Left ventricle myocardium superior (tissue), 1 donor: ENCODE measurements at places on chromosomes 2 and 18.

- DNase-seq = no peak
Observed at GRCh38 chr2:62745891-62746481, 40.5 kb downstream of the EHBP1 start.

GRCh38 chr2:132669908-132670495, at the start of gene LYPD1:
Gene LYPD1 (minus strand): TSS chr2:132670205. CDS start chr2:132669932, 273 bp downstream.
- peak; percentile 33 for DNase-seq

DNA sequence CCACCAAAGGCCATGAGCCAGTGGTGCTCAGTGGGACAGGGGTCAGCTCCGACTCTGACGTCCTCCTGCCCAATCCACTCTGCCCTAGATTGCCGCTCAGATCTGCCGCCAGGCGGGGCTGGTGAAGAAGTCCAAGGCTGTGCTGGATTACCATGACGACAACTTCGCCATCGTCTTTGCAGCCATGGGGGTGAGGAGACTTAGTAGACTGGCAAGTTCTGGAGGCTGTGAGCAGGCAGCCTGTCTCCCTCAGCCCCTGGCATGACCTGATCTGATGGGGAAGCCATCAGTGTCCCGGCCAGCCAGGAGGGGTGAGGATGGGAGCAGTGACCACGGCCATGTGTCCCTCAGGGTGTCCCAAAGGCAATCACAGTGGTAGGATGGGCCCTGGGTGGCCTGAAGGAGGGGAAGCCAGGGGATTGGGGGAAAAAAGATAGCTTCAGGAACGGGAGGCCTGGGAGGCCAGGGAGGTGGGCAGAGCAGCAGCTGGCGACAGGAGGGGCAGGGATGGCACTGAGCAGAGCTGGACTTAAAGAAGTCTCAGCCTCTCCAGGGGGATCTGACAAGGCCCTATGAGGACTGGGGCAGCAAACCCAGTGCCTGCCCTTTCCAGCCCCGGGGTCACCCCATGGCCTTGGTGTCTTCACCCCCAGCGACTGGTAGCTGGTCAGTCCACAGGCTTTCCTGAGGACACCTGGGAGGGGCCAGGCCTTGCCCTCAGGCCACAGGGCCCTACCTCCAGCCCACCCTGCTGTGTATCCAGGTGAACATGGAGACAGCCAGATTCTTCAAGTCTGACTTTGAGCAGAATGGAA, 17.4 kb upstream of the ANKRD53 start:
- DNase-seq = no peak

- DNase-seq = peak; percentile 87
Observed at GRCh38 chr2:205682239-205682970, at the start of gene NRP2. Gene NRP2 (plus strand): TSS chr2:205682501. CDS start chr2:205683291, 790 bp downstream.

- DNase-seq = no peak
Observed at GRCh38 chr2:45418532-45418931, 192.5 kb downstream of the SRBD1 start.

DNA sequence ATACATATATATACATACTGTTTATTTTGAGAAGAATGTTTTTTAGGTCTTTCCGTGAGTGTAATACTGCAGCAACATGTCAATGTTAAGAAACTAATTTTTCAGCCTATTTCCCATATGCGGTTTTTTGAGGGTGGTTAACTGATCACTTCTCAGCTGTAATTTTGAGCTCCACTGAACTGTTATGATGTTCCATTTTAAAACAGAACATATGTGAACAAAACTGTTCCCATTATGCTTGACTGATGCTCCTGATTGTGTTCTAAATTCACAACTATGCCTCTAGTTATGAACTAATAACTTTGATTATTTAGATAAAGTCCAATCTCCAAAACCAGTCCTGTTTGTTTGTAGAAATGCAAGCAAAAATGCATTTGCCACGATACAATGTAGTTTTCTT, 511.2 kb upstream of the FSIP2 start:
- no peak for DNase-seq

- DNase-seq = no peak
Observed at GRCh38 chr2:112767693-112768330, 3.4 kb upstream of the CKAP2L start.

GRCh38 chr2:227413371-227413770, 25.6 kb upstream of the SCYGR1 start:
- no peak for DNase-seq

DNA sequence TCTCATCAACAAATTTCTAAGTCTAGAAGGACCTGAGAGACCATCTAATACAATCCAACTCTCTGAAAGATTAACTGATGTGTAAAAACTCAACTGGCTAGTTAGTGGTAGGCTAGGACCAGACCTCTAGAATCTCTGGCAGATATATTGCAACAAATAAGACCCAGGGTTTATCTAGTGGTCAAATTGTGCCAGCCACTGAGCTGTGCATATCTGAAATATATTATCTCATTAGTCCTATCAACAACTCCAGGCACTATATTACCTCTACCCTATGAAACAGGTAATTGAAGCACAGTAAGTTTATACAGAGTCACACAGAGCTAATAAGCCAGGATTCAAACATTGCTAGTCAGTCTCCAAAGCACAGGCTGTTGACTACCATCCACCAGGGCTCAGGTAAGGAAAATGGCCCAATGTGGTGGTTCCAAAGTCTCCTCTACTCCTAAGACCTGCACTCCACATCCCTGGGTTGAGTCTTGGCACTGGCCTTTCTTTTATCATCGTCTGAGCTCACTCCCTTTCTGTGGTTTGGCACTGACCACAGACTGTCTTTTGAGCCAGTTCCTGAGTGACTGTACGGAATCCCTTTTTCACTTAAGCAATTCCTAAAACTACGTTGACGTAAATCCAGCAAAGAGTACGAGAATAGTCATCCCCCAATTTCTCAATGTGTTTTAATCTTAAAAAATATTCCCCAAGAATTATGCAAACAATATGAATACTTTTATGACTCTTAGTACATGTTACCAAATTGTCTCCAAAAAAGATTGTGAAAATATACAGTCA, 11.9 kb upstream of the PID1 start:
- no peak for DNase-seq

DNA sequence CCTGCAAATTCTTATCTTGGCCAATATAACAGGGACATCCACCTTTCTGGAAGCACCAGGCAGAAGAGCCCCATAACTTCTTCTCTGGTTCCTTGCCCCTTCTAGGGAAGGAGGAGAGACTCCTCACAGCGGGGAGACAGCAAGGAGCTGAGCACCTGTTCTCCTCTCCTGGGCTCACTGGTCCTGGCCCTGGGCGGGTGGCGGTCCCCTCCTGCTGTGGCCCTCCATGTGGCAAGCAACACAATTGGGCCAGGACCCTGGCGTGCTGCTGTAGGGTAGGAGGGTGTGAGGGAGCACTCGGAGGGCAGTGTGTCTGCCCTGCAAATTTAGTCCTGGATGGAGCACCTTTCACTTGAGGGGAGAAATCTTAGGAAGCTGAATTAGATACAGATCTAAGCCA, 6.9 kb downstream of the IL37 start:
- DNase-seq = no peak

DNA sequence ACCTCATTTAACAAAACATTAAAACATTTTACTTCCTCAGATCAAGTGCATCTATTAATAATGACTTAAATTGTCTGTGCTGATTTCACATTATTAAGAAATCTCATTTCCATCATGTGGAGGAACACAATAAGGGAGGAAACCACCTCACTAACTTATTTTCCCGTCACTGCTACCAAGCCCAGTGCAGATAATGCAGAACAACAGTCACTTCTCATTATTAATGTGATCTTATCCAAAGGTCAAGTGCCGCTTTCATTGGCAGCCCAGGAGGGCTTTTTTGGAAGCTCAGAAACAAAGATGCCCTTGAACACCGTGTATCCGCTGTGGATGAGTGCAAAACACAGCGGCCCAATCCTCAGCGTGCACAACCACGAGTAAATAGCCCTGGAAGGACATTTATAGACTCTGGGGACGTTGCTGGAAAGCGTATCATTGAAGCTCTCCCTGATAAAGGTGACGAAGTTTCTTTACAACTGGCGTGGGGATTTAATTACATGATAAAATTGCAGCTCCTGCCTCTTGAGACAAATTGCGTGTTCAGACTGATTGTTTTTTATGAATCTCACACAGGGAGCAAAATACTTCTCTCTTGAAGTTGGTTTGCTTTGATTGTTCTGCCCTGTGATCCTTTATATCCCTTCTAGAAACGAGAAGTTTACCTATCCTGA, 13.2 kb downstream of the ASB18 start:
- DNase-seq = peak; percentile 63

DNA sequence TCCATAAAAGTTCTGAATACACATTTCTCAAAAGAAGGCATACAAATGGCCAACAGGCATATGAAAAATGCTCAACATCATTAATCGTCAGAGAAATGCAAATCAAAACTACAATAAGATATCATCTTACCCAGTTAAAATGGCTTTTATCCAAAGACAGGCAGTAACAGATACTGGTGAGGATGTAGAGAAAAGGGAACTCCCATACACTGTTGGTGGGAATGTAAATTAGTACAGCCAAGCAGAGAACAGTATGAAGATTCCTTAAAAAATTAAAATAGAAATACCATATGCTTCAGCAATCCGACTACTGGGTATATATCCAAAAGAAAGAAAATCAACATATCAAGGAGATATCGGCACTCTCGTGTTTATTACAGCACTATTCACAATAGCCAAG, 1312.5 kb downstream of the DSC3 start:
- no peak for DNase-seq

GRCh38 chr18:36638224-36638623, 190.6 kb downstream of the TPGS2 start:
- DNase-seq = no peak

DNA sequence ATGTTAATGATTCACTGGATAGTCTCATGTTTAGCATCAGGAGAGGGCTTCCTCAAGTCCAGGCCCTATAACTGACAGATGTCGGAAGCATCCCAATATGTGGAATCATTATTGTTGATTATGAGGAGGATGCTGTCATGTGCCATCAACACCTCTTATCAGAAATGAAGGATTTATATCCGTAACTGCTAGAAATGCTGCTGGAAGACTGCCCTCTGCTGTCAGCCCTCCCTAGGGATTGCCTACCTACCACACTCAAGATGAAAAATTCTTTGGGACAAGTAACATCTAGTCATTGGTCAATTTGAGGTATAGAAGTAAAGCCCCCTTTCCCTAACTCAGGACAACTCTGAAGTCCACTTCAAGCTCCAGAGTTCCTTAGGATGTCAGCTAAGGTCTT, 1166.5 kb upstream of the NXPH2 start:
- no peak for DNase-seq

DNA sequence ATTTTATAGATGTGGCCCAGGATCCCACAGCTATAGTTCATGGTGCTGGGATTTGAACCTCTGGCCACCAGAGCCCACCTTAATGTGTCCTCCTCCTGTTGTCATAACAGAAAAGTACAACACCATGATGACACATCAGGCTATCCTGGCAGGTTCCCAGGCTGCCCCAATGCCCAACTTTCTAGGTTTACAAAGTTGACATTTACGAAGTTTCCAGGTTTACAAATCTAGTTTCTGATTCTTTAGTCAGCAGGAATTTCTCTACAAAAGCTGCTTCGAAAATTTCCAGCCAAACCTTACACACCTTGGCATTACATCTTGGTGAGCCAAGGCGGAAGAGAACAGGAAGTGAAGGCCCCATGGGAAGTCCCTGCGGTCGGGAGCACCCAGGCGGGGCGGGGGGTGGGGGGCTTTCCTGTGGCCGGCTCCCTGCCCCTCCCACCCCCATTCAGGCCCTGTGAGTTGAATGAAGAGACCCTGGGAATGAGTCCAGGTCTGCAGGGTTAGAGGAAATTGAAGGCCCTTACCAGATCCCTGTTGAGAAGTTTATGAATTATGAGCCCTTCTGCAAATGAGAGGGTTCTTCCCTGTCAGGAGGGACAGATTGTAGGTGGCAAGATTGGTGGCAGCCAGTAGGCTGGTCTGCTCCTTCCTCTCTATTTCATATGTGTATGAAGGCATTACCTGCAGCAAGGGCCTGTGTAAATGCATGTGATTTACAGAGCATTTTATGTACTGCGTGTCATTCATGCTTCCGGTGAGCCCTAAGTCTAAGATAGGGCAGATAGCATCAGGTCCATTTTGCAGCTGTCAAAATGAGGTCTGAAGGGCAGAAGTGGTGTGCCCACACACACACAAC, 11.1 kb upstream of the IL1RN start:
- no peak for DNase-seq

GRCh38 chr18:65934874-65935273, 184.1 kb downstream of the CDH7 start:
- no peak for DNase-seq

DNA sequence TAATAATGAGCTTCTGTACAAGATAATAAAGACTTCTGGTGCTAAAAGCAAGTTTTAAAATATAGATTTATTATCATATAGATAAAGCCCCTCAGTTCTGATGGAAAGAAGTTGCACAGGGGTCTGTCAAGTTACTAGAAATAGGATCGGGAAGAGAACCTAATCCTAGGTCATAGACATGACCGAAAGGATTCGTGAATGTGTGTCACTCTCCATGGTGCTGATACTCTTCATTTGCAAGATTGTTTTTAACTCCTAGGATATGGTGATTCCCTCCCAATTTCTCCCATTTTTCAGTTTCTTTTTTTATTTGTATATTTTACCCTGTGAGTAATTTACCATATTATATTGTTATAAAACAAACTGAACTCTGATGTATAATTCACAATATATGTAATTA, 58.9 kb upstream of the CTNNA2 start:
- no peak for DNase-seq

GRCh38 chr18:10916865-10917264, 232.5 kb downstream of the PIEZO2 start:
- DNase-seq = no peak

- DNase-seq = no peak
Observed at GRCh38 chr2:152584301-152584700, 133.0 kb downstream of the PRPF40A start.

- DNase-seq = no peak
Observed at GRCh38 chr18:74942319-74942910, 266.5 kb downstream of the PTGR3 start.

DNA sequence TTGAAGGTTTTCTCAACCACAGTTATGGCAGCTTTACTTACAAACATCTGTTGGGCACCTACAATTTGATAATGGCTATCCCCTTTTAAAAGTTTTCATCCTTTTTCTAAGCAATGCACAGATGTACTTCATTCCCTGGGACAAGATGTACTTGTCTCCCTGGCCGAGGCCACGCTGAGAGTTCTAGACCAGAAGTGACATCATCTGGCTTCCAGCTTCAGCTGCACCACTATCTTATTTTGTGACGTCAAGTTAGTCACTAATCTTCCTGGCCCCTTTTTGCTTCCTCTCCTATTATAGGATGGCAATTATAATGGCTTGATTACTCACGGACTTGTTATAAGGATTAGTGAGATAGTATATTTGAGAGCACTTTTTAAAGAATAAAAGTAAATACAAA, 386.4 kb downstream of the BCL11A start:
- DNase-seq = no peak

GRCh38 chr2:179412112-179412511, 147.5 kb upstream of the SESTD1 start:
- DNase-seq = no peak

GRCh38 chr18:37304012-37304680, 261.5 kb downstream of the CELF4 start:
- DNase-seq = no peak
